Esophagus muscularis mucosa (tissue), 4 donors: ENCODE measurements at places on chromosomes 1 and 21. TPM values are rescaled to one million over a fixed set of nuclear protein-coding genes. Genes with fewer than 3 reads are reported as not detected.

ATP1A4 gene
- 0.98 TPM for total RNA-seq

RPAP2 gene
- 8.9 TPM for total RNA-seq

PRAMEF10 gene
- not detected for total RNA-seq

GUCA2A gene
- total RNA-seq = not detected

GPR37L1 gene
- total RNA-seq = 0.69 TPM

CFHR5 gene
- not detected for total RNA-seq

PPIAL4G gene
- not detected for total RNA-seq

GBP6 gene
- total RNA-seq = not detected

CRYBG2 gene
- not detected for total RNA-seq

ATP5PO gene
- 144 TPM for total RNA-seq

FAM177B gene
- total RNA-seq = not detected

HNRNPCL2 gene
- not detected for total RNA-seq

RGS16 gene
- 0.83 TPM for total RNA-seq

OR2T33 gene
- not detected for total RNA-seq

FHAD1 gene
- under 0.01 TPM for total RNA-seq

KRTAP12-1 gene
- total RNA-seq = not detected

BSND gene
- total RNA-seq = not detected

DNAJC28 gene
- 1.8 TPM for total RNA-seq

OLIG1 gene
- not detected for total RNA-seq

HOOK1 gene
- 0.33 TPM for total RNA-seq

KLHL20 gene
- 28.3 TPM for total RNA-seq

VASH2 gene
- total RNA-seq = 2.9 TPM

RHEX gene
- total RNA-seq = 0.45 TPM

UFC1 gene
- 70.6 TPM for total RNA-seq

ATPAF1 gene
- 64.4 TPM for total RNA-seq

SLC5A9 gene
- not detected for total RNA-seq

CAPN8 gene
- total RNA-seq = not detected

RIMKLA gene
- 5.3 TPM for total RNA-seq

SH2D2A gene
- not detected for total RNA-seq

TMEM63A gene
- total RNA-seq = 30.7 TPM

DSTYK gene
- 14.1 TPM for total RNA-seq

ZNHIT6 gene
- 16.2 TPM for total RNA-seq

USP1 gene
- 25.3 TPM for total RNA-seq

GPR157 gene
- total RNA-seq = 8.4 TPM

SLC6A9 gene
- 5.4 TPM for total RNA-seq

MEX3A gene
- 1.6 TPM for total RNA-seq

AJAP1 gene
- 0.40 TPM for total RNA-seq

FMO4 gene
- total RNA-seq = 1.2 TPM

SPTA1 gene
- not detected for total RNA-seq

S100A1 gene
- 6.1 TPM for total RNA-seq

ACTL8 gene
- not detected for total RNA-seq

FAM110D gene
- total RNA-seq = 2.9 TPM

AVPR1B gene
- not detected for total RNA-seq

FCRL5 gene
- total RNA-seq = not detected

SIM2 gene
- total RNA-seq = not detected

PGLYRP4 gene
- not detected for total RNA-seq

KRTAP26-1 gene
- not detected for total RNA-seq

SV2A gene
- total RNA-seq = 4.8 TPM

SPRR2G gene
- not detected for total RNA-seq

SYCP1 gene
- total RNA-seq = not detected

RUNX3 gene
- 3.3 TPM for total RNA-seq

ADCY10 gene
- 0.26 TPM for total RNA-seq

ERI3 gene
- total RNA-seq = 53.4 TPM

TSPEAR gene
- total RNA-seq = 0.23 TPM

C1orf87 gene
- total RNA-seq = not detected

FCGR2B gene
- total RNA-seq = 12.7 TPM

PADI3 gene
- total RNA-seq = not detected

AKNAD1 gene
- total RNA-seq = 1.3 TPM
